Right cardiac atrium (tissue), 5 donors: ENCODE measurements at places on chromosomes 3 and 15. TPM values are rescaled to one million over a fixed set of nuclear protein-coding genes. Genes with fewer than 3 reads are reported as not detected.

CD80 gene
- total RNA-seq, result 0.26 TPM

HTR3E gene
- total RNA-seq, result not detected

GHRL gene
- total RNA-seq, result not detected

RIOX2 gene
- 12.1 TPM for total RNA-seq

SEMA5B gene
- total RNA-seq, result 3.0 TPM

ACVR2B gene
- total RNA-seq, result 5.2 TPM

PFN2 gene
- 64.9 TPM for total RNA-seq

AGTR1 gene
- total RNA-seq, result 21.5 TPM

DAPK2 gene
- total RNA-seq, result 83.6 TPM

FOXL2 gene
- not detected for total RNA-seq

SIDT1 gene
- 1.9 TPM for total RNA-seq

CADPS gene
- total RNA-seq, result 64.0 TPM

KIF7 gene
- total RNA-seq, result 6.2 TPM

COX5A gene
- 822 TPM for total RNA-seq

GOLGA8R gene
- total RNA-seq, result 3.5 TPM

STAC gene
- 0.31 TPM for total RNA-seq

CNTN4 gene
- total RNA-seq, result 6.8 TPM

SATB1 gene
- 32.7 TPM for total RNA-seq

MME gene
- total RNA-seq, result 1.9 TPM

KLHL40 gene
- 0.57 TPM for total RNA-seq

SERPINI2 gene
- total RNA-seq, result 3.3 TPM

MYL3 gene
- 428 TPM for total RNA-seq

DMXL2 gene
- total RNA-seq, result 15.2 TPM

LEKR1 gene
- 1.5 TPM for total RNA-seq

LMOD3 gene
- 127 TPM for total RNA-seq

CNTN6 gene
- 0.11 TPM for total RNA-seq

MINAR1 gene
- total RNA-seq, result 0.21 TPM

ROBO2 gene
- 0.29 TPM for total RNA-seq

NR2F2 gene
- 68.6 TPM for total RNA-seq

SV2B gene
- total RNA-seq, result 1.7 TPM

P2RY13 gene
- total RNA-seq, result 2.1 TPM

LOXL1 gene
- 17.5 TPM for total RNA-seq

PPP2R3A gene
- 40.9 TPM for total RNA-seq

PCOLCE2 gene
- 119 TPM for total RNA-seq

SAMMSON gene
- not detected for total RNA-seq

SCAANT1 gene
- total RNA-seq, result not detected

LEO1 gene
- total RNA-seq, result 7.9 TPM

GOLGA8T gene
- total RNA-seq, result 1.8 TPM

SLC7A14 gene
- total RNA-seq, result not detected

IQCH gene
- 1.4 TPM for total RNA-seq
